ENCODE measurements at places on chromosomes 3 and 15. TPM values are rescaled to one million over a fixed set of nuclear protein-coding genes. Genes with fewer than 3 reads are reported as not detected.

Gene SLC28A1
- total RNA-seq = 0.12 TPM

Gene ANKRD34C
- not detected for total RNA-seq

Gene CHRM5
- 0.75 TPM for total RNA-seq

Gene MYEF2
- total RNA-seq = 16.6 TPM

Gene RTP2
- not detected for total RNA-seq

Gene SLC24A5
- total RNA-seq = not detected

Gene PLCB2
- total RNA-seq = 0.66 TPM

Gene CCDC66
- total RNA-seq = 28.2 TPM

Gene CCDC13
- 0.33 TPM for total RNA-seq

Gene WNT7A
- total RNA-seq = not detected

Gene PAK6
- under 0.01 TPM for total RNA-seq

Gene NGRN
- total RNA-seq = 76.0 TPM

Gene CACNA2D2
- under 0.01 TPM for total RNA-seq

Gene ZNF80
- not detected for total RNA-seq

Gene VIPR1
- total RNA-seq = not detected

Gene LINGO1
- not detected for total RNA-seq

Gene CLCN2
- total RNA-seq = 4.1 TPM

Gene CIDEC
- not detected for total RNA-seq

Gene ARPIN
- 12.2 TPM for total RNA-seq
